ENCODE measurements at places on chromosomes 2 and 18. TPM values are rescaled to one million over a fixed set of nuclear protein-coding genes. Genes with fewer than 3 reads are reported as not detected.

- no peak for DNase-seq
These were observed 59.4 kb upstream of the SIX2 start for GRCh38 chr2:45068571-45069140.

Gene OR6B2
- not detected for total RNA-seq

Gene PCARE
- not detected for total RNA-seq

DNA sequence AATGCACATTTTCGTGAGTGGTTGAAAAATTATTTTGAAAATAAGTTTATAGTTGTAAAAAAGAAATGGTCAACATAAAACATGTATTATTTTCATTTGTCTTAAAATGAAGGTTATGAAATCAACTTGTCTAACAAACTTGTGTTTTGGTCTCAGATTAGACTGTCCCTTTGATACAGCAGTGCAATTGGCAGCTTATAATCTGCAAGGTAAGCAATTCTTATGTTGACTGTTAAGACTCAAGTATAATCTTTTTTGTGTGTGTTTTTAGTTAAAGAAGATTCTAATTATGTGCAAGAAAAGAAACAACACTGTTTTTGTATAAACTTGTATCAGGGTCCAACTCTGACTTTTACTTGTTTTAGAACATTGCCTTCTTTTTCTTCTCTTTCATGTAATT, 62.7 kb downstream of the EPB41L5 start:
- no peak for DNase-seq

GRCh38 chr2:37792366-37792765, 120.9 kb upstream of the CDC42EP3 start:
- DNase-seq: no peak

GRCh38 chr2:191634791-191635190, 43.1 kb upstream of the NABP1 start:
- DNase-seq: no peak

DNA sequence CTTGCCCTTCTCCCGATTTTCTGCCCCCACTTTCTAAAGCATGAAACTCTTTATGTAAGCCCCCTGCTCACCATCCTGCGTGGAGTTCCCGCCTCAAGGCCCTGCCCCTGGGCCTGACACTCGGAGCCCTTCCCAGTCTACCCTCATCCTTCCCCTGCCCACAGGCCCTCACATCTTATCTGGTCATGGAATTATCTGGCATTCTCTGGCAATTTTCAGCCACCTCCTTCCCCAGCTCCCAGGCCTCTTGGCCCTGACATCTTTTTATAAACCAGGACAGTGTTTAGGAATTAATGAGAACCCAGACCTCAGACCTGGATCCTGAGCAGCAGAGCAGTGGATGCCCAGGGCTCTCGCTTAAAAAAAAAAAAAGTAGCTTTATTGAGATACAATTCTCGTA, 61.7 kb downstream of the BOLA3 start:
- DNase-seq: no peak

DNA sequence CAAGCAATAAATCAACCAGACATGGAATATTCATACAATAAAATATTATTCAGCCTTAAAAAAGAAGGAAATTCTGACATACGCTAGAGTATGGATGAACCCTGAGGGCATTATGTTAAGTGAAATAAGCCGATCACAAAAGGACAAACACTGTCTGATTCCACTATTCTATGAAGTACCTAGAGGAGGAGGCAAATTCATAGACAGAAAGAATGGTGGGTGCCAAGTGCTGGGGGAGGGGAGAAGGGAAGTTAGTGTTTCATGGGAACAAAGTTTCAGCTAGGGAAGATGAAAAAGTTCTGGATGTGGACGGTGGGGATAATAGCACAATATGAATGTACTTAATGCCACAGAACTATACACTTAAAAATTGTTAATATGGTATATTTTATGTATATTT, 19.8 kb downstream of the SMAD7 start:
- DNase-seq: no peak

GRCh38 chr2:73373344-73373743, 12.3 kb upstream of the ALMS1 start:
- DNase-seq: no peak

GRCh38 chr2:100670232-100670631, 107.4 kb downstream of the PDCL3 start:
- DNase-seq: no peak

DNA sequence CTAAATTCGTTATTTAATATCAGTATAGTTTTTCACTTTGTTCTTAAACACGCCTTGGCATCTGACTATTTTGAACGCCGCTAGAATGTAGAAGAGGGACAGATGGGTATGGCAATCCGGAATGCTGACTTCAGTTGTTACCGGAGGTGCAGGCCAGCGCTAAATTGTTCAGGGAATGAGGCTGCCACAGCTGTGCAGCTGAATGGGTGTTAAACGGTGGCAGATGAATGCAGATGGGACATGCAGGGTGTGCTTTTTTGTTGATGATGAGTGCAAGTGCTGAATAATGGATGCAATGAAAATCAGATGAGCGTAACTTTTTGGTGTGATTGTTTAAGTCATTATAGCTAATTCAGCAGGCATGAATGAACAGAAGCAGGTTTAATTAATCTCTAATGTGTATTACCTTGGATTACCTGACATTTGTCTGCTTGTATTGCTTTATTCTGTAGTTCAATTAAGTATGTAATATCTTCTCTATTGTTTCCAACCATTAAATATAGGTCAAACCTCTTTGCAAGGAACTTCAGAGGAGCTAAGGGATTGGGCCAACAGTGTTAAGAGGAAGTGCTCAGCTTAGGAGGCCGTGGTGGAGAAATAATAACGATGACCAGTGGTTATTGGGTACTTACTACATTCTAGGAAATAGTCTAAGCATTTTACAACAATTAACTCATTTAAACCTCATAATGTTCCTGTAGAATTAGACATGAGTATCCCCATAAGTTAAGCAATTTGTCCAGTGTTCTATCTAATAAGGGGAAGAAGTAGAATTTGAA, 11.9 kb upstream of the CREG2 start:
- DNase-seq: no peak

GRCh38 chr2:168180914-168181313, 66.5 kb downstream of the STK39 start:
- no peak for DNase-seq

GRCh38 chr18:63040788-63041410, 278.7 kb downstream of the BCL2 start:
- no peak for DNase-seq

DNA sequence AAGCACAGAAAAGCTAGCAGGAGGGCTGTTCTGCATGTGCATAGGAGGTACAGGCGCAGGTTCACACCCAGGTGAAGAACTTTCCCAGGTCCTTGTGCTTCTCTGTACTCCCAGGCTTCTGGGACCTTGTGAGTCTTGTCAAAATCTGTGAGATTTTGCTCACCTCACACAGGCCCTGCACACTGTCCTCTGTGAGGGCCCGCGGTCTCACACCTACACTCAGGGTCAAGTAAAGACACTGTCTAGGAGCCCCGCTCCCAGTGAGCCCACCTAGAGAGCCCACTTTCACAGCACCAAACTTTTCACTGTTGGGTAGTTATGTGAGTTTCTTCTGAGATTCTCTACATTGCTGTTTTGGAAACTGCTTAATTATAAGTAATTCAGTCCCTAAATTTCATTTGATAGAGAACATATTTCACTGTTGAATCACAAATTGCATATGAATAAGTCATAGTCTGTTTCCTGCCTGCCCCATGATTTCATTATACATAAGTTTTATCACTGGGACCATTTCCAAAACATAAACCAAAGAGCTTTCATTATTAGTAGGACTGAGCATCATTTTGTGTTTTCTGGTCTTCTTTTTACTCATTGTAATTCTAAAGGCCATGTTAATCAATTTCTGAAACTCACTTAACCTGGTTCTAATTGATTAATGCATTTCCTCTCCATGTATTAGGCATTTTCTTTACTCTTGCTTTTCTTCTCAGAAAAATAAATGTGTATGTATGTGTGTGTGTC, 234.2 kb upstream of the SPOPL start:
- no peak for DNase-seq

- no peak for DNase-seq
These were observed 137.7 kb upstream of the MSH6 start for GRCh38 chr2:47645246-47645645.

GRCh38 chr18:37612524-37613252, 47.1 kb upstream of the CELF4 start:
- DNase-seq: no peak

- no peak for DNase-seq
These were observed 21.2 kb upstream of the RPL37A start for GRCh38 chr2:216477283-216478035.

- no peak for DNase-seq
These were observed 1882.3 kb upstream of the PIK3C3 start for GRCh38 chr18:40072761-40073160.

DNA sequence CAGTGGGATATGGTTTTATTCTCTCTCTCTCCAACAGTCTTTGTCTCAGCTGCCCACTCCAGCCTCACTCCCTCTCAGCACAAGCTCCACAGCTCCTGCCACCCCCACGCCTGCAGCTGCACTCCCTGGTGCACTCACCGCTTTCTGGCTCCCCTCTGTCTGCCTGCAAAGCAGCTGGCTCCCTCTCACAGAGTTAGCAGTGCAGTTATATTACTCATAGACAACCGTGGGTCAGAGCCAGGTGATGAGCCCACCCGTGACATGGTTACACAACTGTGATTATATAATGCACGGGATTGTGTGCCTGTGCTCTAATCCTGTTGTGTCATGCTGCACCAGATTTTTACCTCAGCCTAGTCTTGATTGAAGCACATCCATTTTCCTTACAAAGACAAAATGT, 276.9 kb upstream of the CHAC2 start:
- DNase-seq: no peak

- DNase-seq: no peak
These were observed 200.5 kb upstream of the GULP1 start for GRCh38 chr2:188091220-188091619.

Gene RGPD8
- 3.5 TPM for total RNA-seq

DNA sequence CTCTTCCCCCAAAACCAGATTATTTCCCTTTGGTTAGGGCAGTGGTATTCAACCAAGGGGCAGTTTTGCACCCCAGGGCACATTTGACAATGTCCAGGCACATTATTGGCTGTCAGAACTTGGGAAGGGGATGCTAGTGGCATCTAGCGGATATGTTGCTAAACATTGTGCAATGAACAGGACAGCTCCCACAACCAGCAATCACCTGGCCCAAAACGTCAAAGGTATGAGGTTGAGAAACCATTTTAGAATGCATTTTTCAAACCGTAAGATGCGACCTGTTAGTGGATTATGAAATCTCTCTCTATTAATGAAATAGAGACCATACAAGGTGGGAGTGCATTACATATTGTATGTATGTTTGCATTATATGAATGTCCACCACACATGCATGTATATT, 54.2 kb downstream of the CD8B2 start:
- no peak for DNase-seq

Gene TMEM182
- 0.45 TPM for total RNA-seq

- DNase-seq: no peak
These were observed 14.6 kb downstream of the FBXO11 start for GRCh38 chr2:47891369-47892337.

Measured in esophagus squamous epithelium (tissue), 5 donors.